ENCODE measurements at places on chromosomes 6 and 20. TPM values are rescaled to one million over a fixed set of nuclear protein-coding genes. Genes with fewer than 3 reads are reported as not detected.

DNA sequence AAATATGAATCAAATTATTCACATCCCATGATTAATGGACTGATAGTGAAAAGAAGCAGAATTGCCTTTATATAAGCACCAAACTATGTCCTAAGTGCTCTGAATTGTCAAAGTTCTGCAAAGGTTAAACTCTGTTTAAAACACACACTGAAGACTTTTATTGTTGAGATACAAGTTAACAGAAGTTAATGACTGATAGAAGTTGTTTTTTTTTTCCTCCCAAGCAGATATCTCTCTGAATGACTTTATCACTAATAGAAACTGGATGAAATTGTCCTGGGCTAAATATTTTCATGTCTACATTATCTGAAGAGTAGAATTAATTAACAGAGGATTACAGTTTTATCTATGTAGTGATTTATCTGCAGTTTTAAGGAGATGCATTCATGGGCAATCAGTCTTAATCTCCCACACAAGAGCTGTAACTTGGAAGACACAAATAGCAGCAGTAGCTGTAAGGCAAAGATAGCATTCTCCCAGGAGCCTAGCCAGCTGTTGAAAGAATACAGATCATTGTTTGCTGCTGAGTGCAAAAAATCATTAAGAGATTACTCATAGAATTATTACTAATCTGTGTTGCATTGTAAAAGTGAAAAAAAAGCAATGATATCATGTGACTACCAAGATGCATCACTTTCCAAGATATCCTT lies 49.9 kb downstream of the BMP5 start:
- no peak for DNase-seq

DNA sequence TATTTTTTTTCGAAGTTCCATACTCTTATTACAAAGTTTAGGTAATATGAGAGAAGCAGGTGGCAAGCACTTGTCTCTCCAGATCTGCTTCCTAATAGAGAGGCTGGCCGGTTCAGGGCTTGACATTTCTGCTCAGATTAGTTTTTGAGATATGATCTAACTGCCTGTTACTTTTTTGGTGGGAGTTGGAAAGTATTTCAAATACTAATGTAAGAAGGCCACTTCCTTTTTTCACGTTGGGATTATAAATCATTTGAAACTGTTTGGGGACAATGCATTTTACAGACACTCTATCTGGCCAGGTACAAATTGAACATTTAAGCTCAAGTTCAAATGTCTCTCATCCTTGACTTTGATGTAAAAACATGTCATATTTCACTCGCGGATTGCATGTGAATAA lies 222.1 kb upstream of the SULF2 start:
- DNase-seq, result no peak

The HRH3 gene
- 4.5 TPM for total RNA-seq

The KLC4 gene
- total RNA-seq, result 27.7 TPM

Data from H1 (cell line).